ENCODE measurements at places on chromosomes 16 and 17.

GRCh38 chr17:75262112-75262606, 480 bp downstream of the MRPS7 start:
- no peak for DNase-seq

GRCh38 chr17:82753201-82753464, 1.3 kb downstream of the TBCD start:
- no peak for DNase-seq

- no peak for DNase-seq
Measured at GRCh38 chr17:81076141-81076679, 41.3 kb downstream of the BAIAP2 start.

DNA sequence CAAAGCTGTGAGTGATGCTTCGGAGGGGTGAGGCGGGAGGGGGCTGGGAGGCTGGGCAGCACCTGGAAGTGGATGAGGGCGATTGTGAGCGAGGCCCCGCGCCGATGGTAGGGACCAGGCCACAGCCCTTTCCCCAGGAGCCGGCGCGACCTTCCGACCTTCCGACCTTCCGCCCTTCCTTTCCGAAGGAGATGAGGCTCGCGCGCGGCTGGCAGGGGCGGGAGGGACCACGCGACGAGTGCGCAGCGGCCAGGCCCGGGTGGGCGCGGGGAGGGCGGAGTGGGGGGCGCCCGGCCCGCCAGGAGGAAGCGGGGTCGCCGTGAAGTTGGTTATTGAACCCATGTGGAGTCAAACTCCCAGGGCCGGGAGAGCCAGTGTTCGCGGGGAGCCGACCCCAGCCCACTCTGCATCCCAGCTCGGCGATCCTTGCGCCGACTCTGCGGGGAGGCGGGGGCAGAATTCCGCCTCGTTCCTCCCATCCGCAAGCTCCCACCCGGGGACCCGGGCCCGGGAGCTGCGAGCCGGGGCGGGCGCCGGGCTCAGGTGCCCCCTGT, 56.6 kb downstream of the RAP1GAP2 start:
- no peak for DNase-seq

DNA sequence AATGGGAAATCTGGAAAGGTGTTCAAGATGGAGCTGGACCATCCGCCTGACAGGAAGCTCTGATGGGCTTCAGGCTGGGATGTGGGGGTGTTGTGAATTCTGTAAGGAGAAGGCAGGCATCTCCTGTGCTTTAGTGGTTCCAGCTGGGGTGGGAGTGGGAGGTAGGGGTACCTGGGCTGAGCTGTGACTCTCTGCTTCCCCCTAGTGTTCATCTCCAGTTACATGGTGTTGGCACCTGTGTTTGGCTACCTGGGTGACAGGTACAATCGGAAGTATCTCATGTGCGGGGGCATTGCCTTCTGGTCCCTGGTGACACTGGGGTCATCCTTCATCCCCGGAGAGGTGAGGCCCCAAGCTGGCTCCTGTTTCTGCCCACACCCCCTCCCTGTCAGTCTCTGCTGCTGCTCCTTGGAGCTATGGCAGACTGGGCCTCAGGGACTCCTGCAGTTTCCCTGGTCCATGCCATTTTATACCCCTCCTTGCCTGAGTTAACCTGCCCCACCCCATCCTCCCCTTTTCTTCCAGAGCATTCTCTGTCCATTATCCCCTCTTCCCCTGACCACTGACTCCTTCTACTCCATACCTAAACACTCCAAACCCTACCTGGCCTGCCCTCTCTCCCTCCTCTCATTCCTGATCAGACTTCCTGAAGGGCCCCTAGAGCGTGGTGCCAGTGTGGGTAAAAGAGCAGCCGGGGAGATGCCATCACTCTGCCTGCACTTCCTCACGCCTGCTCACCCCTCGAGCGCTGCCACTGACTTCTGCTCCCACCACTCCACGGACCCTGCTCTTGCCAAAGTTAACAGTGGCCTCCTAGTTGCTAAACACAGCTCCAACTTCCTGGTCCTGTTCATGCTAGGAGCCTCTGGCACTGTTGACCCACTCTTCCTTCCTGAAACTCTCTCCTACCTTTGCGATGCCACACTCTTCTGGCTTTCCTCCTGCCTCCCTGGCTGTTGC, 3.4 kb downstream of the SPNS1 start:
- DNase-seq, result no peak

GRCh38 chr16:12111223-12111622, 134.7 kb downstream of the SNX29 start:
- no peak for DNase-seq
